ENCODE measurements at places on chromosomes 1 and 21.

DNA sequence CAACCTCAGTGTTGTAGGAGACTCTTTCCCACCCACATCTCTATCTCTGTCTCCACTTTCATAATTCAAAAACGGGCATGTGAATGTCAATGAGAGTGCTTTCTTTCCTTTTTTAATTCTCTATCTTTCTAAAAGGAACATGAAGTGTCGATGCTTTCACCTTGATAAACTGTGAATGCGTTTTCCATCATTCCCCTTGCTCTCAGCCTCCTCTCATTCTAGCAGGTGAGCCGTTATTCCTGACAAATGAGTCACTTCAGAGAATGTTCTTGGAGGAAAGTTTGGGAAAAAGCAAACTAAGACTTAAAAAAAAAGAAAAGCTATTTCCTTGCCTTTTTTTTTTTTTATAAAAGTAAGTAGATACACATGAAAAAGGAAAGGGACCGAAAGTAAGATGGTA is 226.0 kb upstream of the C1orf87 start:
- H3K27me3 ChIP-seq = no peaks in the 10 kb centered on the region
- no peak overlapping the region for H3K27ac ChIP-seq
- H3K4me1 ChIP-seq = no peaks in the 10 kb centered on the region
- no peak overlapping the region for H3K4me3 ChIP-seq
- DNase-seq = no peak
- H3K36me3 ChIP-seq = no peaks in the 10 kb centered on the region

- H3K27ac ChIP-seq = no peak overlapping the region
- H3K27me3 ChIP-seq = peaks cover 16% of the 10 kb centered on the region
- H3K4me1 ChIP-seq = no peaks in the 10 kb centered on the region
- H3K36me3 ChIP-seq = no peaks in the 10 kb centered on the region
Measured at GRCh38 chr1:184022668-184023067, 14.9 kb downstream of the COLGALT2 start.

DNA sequence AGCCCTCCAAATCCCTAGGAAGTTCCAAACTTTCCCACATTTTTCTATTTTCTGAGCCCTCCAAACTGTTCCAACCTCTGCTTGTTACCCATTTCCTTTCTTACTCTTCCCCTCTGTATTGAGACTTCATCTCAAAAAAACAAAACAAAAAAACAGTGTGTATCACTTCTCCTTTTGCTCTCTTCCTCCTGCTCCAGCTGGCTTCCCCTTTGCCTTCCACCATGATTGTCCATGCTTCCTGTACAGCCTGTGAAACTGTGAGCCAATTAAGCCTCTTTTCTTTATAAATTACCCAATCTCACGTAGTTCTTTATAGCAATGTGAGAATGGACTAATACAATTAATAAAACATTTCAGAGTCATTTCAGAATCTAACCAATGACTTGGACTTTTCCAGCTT is 69.6 kb upstream of the KRTAP19-8 start:
- peaks cover 44% of the 10 kb centered on the region for H3K4me1 ChIP-seq
- H3K4me3 ChIP-seq = no peak overlapping the region
- DNase-seq = no peak
- H3K36me3 ChIP-seq = peaks cover 12% of the 10 kb centered on the region
- no peaks in the 10 kb centered on the region for H3K27me3 ChIP-seq
- peak overlapping the region; percentile 0 for H3K27ac ChIP-seq

DNA sequence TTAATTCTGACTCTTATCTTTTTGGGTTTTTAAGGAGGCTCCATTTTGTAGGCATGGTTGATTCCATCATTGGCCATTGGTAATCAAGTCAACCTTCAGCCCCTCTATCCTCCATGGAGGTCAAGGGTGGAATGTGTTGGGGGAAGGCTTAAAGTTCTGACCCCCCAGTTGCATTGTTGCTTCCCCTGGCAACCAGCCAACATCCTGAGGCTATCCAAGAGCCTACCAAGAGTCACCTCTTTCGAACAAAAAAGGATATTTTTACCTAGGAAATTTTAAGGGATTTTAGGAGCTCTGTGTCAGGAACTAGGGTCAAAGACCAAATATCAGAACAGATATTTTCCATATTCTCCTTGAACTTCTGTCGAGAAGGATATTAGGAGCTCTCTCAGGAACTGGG is 251.8 kb downstream of the RYR2 start:
- no peak overlapping the region for H3K4me3 ChIP-seq
- peaks cover 6% of the 10 kb centered on the region for H3K27me3 ChIP-seq
- DNase-seq = no peak
- no peak overlapping the region for H3K27ac ChIP-seq
- H3K36me3 ChIP-seq = no peaks in the 10 kb centered on the region

DNA sequence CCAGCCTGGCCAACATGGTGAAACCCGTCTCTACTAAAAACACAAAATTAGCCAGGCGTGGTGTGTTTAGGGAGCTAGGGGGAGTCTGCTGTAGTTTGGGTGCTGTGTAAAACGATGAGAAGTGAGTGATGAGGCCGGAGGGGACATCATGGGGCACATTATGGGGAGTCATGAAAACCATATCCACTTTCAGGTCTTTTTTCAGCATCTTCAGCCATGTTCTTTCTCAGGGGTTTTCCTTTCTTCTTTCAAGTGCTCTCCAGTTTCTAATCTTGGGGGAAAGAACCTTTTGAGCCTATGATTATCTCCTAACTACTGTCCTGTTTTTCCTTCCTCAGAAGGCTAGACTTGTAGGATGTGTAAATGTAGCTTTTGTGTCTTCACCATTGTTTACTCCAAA is 14.4 kb downstream of the KDM4A start:
- no peak for DNase-seq
- peaks cover 20% of the 10 kb centered on the region for H3K4me1 ChIP-seq
- H3K4me3 ChIP-seq = no peak overlapping the region
- peaks cover 53% of the 10 kb centered on the region for H3K36me3 ChIP-seq

DNA sequence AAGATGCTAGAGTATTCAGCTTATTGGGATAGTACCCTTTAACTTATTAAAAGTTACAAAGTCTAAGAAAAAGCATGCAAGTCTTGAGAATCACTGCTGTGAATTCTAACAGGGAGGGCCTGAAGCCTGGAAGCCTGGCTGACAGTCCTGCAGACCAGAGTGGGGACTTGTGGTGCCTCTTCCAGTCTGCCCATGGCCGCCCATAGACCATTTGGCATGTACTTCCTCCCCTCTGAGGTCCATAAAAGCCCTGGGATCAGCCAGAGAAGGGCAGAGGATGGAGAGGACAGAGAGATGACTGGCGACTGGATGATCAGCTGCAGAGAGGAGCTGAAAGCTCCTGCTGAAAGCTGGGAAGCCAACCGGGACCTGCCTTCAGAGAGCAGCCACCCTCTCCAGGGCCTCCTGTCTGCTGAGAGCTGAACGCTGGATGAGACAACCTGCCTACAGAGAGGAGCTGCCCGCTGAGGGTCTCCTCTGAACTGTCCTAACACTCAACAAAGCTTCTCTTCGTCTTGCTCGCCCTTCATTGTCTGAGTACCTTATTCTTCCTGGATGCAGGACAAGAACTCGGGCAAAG is 12.5 kb upstream of the SLC1A7 start:
- no peak overlapping the region for H3K4me3 ChIP-seq
- DNase-seq = no peak
- H3K27ac ChIP-seq = no peak overlapping the region
- no peaks in the 10 kb centered on the region for H3K4me1 ChIP-seq

DNA sequence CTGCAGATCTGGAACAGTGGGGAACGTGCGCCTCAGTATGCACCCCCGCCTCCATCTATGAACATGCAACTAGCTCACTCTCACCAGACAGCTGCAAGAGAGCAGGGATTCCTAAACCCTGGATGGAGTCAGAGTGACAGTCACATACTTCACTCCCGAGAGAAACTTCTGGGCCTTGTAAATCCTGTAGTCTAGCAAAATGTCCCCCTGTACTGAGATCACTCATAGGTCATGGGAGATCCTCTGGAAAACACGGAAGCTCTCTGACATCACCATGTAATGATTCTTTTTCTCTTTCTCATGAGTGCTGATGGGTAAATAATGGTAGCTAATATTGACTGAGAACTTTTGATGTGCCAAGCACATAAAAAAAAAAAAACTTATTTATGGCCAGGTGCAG is 23.4 kb upstream of the TARDBP start:
- no peak overlapping the region for H3K4me3 ChIP-seq
- DNase-seq = no peak
- no peak overlapping the region for H3K27ac ChIP-seq
- H3K27me3 ChIP-seq = peaks cover 6% of the 10 kb centered on the region
- peaks cover 40% of the 10 kb centered on the region for H3K4me1 ChIP-seq
- peaks cover 8% of the 10 kb centered on the region for H3K36me3 ChIP-seq

- no peak overlapping the region for H3K27ac ChIP-seq
- H3K27me3 ChIP-seq = no peaks in the 10 kb centered on the region
- DNase-seq = no peak
- H3K4me3 ChIP-seq = no peak overlapping the region
- no peaks in the 10 kb centered on the region for H3K36me3 ChIP-seq
Measured at GRCh38 chr21:40200126-40200525, 332.9 kb downstream of the PCP4 start.

DNA sequence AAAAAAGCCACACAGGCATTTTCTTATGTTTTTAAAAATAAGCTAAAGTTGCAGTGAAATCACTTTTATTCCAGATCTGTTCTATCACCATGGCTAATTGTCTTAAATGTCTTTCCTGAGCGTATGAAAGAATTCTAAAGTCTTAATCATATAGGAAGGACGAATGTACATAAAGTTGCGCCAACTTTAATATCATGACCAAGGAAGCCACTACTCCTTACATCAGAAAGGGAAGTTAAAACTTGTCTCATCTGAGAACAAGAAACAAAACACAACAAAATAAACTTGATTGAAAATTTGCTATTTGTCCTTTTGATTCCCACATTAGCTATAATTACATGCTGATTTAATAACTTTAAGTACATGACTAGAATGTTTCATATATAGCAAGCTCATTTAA is 26.5 kb downstream of the CNIH4 start:
- H3K4me1 ChIP-seq = peaks cover 15% of the 10 kb centered on the region
- H3K27ac ChIP-seq = peak overlapping the region; percentile 59
- peaks cover 13% of the 10 kb centered on the region for H3K36me3 ChIP-seq
- no peaks in the 10 kb centered on the region for H3K27me3 ChIP-seq
- H3K4me3 ChIP-seq = no peak overlapping the region

- no peak for DNase-seq
- H3K27me3 ChIP-seq = no peaks in the 10 kb centered on the region
- H3K4me3 ChIP-seq = no peak overlapping the region
- H3K36me3 ChIP-seq = peaks cover 5% of the 10 kb centered on the region
Measured at GRCh38 chr1:43716559-43717281, 9.4 kb downstream of the ST3GAL3 start.

DNA sequence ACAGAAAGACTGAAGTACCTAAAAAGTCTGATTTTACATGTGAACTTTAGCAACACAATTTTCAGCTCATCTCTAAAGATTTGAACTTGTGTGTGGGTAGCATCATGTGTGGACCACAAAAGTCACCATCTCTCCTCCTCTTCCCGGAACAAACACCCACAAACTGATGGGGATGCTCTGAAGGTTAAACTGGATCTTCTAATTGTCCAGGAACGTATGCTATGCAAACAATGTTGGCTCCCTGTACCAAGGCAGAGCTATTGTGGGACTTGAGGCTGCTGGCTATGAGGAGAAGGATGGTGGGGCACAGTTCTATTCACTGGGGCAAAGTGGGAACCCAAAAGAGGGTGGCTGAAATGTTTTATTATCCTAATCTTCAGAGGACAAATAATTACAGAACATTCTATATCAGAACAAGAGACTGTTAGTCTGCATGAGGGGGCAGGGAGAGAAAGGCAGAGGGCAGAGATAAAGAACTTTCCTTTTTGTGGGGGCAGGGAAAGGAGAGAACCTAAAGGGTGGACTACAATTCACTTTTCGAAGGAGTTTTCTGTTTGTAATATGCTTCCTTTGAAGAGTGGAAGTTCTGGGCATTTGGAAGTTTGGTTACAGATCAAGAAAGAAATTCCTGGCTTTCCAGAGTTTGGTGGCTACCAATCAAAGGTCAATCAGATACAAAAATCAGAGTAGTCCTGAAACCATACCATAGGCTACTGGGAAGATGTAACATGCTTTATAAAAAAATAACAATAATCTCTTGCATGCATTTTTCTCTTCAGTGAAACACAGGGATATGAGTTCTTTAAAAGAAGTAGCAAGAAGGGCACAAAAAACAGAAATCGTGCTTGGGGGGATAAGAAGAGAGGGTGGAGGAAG is 62.9 kb downstream of the GADD45A start:
- H3K36me3 ChIP-seq = no peaks in the 10 kb centered on the region
- peaks cover 11% of the 10 kb centered on the region for H3K4me1 ChIP-seq
- H3K27me3 ChIP-seq = peaks cover 5% of the 10 kb centered on the region
- H3K27ac ChIP-seq = no peak overlapping the region
- no peak overlapping the region for H3K4me3 ChIP-seq

- H3K36me3 ChIP-seq = no peaks in the 10 kb centered on the region
- H3K4me1 ChIP-seq = peaks cover 11% of the 10 kb centered on the region
- H3K4me3 ChIP-seq = no peak overlapping the region
- peaks cover 23% of the 10 kb centered on the region for H3K27me3 ChIP-seq
Measured at GRCh38 chr21:45329261-45330074, 41.8 kb upstream of the POFUT2 start.

- H3K4me3 ChIP-seq = no peak overlapping the region
- peaks cover 12% of the 10 kb centered on the region for H3K4me1 ChIP-seq
- H3K36me3 ChIP-seq = no peaks in the 10 kb centered on the region
- DNase-seq = no peak
- no peak overlapping the region for H3K27ac ChIP-seq
Measured at GRCh38 chr21:38955495-38955894, 149.8 kb downstream of the ETS2 start.

DNA sequence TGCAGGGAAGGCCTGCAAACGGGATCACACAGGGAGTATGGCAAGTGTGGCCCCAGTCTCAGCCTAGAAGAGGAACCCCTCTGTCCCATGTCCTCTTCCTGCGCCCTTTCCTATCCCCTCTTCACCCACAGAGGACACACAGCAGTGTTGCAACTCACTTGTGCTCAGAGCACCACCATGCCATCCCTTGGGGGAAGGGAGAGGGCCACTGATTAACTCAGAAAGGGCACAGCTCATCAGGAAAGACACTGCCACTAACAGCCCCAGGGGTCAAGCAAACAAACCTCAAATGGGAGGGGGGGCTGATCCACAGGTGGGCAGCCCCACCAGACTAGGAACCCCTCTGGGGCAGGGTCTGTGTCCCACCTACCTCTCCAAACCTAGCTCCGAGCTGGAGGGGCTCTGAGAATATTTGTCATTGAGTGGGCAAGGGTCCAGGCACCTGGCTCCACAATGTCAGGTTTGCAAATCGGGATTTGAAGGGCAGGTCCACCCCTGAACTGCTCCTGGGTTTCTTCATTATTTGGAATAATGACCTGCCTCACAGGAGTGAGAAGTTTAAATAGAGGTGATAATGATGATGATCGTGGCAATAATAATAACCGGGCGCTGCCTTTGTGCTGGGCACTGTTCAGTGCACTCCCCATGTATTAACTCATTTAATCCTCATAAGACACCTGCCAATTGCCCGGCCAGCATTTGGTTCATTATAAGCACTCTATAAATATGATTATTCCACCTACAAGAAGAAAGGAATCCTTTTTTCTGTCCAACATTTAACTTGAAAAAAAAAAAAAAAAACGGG is 1.0 kb downstream of the ALDH4A1 start:
- peak overlapping the region; percentile 100 for H3K4me3 ChIP-seq
- H3K27me3 ChIP-seq = no peaks in the 10 kb centered on the region
- no peak for DNase-seq
- peak overlapping the region; percentile 99 for H3K27ac ChIP-seq
- H3K36me3 ChIP-seq = peaks cover 8% of the 10 kb centered on the region
